ENCODE measurements at places on chromosomes 5 and 9.

DNA sequence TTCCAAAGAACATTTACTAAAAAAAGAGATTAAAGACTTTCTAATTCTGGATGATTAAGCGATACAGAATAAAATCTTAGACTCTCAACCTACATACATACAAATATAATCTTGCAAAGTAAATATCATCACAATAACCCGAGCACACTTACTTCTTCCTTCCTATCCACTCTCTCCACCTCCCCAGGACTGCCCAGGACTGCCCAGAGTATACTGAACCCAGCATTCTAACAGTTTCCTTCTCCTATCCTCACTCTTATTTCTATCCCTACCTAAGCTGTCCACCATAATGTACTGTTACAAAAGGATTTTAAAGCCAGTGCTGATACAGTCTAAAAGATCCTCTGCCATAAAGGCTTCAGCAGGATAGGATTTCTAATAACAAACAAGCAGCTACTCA, 413.3 kb upstream of the POU5F2 start:
- no peak for DNase-seq

- DNase-seq: no peak
Measured at GRCh38 chr9:124377551-124378406, 37.5 kb downstream of the PSMB7 start.

DNA sequence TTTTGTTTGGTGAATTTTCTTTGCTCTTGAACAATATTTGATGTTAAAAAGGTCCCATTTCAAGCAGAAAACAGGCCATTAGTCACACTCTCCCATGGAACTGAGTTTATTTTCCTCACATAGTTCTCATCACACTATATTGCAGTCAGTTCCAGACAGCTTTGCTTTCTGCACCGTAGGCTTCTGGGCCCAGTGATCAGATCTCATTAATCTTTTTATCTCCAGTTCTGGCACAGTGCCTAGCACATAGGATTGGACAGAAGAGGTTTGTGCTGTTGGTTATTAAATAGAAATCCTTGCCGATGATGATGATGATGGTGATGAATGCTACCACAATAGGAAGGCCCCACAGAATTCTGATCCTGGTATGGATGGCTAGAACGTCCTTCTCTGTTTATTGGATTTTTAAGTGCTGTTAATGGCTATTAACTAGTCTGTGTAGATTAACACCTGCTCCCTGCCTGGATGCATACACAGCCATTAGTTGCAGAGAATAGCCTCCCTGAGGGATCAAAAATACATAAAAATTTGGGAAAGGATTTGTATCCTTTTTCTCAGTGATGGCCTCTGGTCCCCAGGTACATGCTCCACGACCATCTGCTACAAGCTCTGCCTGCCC, 52.0 kb upstream of the NTRK2 start:
- no peak for DNase-seq

GRCh38 chr5:29662876-29663275, 1530.6 kb upstream of the CDH6 start:
- no peak for DNase-seq

GRCh38 chr5:159669559-159669958, 246.7 kb upstream of the ADRA1B start:
- DNase-seq: no peak

DNA sequence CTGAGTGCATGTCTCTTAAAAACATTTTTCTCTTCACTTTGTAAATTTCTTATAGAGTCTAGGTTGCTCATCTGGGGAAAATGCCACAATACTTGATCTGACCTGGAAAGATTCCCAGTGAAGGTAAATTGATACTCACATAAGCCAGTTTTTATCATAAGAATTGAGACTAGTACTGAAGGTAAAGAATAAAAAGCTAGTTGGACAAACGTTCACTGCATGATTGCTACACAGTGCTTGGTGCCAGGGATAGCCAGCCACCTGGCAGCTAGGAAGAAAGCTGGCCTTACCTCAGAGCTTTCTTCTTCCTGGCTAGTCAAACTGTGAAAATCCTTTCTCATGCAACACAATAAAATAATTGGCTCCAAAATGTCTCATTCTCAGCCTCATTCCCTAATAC, 77.1 kb downstream of the MUSK start:
- no peak for DNase-seq

- DNase-seq: no peak
Measured at GRCh38 chr5:157198277-157198986, 17.8 kb downstream of the ITK start.

- peak; percentile 55 for DNase-seq
Measured at GRCh38 chr5:132420706-132421272, 51.3 kb downstream of the SLC22A5 start.

DNA sequence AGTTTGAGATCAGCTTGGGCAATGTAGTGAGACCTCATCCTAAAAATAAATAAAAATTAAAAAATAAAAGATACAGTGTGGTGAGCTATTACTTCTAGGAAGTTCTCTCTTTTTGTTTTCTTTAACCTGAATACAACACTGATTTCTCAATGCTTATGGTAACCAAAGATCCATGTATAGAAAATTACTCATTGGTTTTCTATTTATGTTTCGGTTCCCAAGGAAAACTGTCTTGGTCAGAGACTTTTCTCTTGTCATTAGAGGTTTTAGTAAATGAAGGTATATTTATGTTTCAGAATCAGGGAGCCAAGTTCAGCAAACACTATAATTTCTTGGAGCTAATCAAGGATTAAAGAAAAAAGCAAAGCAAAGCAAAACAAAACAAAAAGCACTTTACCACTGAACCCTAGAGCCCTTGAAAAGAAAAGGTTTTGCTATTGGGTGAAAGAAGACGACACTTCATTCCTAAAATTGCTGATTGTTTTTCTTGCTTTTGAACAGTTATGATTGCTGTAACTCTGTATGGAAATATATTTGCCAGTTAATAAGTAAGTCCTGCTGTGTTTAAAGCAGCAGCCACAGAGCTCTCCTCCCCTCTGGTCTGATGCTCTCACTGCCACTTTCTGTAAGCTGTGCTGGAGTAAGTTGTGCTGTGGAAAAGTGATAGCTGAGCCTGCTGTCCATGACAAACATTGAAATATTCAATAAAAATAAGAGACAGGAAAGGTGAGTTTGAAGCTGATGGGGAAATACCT, 298.2 kb downstream of the CD180 start:
- no peak for DNase-seq

- DNase-seq: no peak
Measured at GRCh38 chr9:122115176-122116035, 22.3 kb upstream of the TTLL11 start.

DNA sequence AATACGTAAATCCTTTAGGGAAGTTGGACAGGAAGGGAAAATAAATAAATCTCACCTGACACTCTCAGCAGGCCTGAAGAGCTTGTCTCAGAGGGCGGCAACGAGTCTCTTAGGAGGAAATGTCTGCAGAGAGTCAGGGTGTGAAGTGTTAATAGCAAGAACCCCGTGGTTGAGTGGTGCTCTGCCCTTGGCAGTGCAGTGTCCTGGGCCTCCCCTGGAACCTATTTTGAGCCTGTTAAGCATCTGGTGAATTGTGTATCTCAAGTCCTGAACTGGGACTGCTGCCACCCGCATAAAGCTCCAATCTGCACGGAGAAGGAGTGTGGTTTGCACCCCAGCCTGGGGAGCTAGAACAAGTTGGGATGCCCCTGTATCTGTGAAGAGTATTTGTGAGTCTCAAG, 211.8 kb downstream of the GOLPH3 start:
- DNase-seq: no peak

GRCh38 chr9:72213906-72214305, 64.7 kb downstream of the GDA start:
- no peak for DNase-seq

DNA sequence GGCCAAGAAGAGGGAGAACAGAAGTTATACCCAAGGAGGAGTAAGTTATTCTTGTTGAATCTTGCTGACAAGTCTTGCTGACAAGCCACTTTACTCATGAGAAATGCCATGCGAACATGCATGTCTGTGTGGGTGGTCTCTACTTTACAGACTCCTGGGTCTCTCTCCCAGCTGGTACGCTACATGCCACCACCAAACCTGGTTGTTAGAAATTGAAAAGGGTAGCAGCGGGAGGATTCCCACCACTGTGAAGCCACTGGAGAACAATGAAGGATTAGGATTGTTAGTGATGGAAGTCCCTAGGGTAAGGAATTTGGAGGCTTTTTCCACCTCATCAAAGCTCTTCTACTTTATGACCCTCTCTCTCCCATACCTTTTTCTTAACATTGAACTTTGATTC, 53.6 kb upstream of the GABRB2 start:
- no peak for DNase-seq

DNA sequence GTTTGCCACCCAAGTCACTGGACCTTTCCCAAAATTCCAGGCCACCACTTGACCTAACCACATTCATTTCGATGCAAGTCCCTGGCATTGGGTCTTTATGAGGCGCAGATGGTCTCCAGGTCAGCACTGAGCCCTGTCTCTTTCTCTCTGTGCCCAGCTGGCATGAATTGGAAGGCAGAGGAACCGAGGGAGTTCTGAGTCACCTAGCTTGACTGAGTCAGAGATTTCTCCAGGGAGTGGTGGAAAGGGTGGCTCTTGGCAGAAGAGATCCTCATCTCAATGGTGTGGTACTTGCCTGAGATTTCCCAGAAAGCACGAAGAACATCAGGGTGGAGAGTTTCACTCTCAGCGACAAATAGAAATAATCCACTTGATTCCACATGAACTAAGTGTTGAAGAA, 43.8 kb downstream of the WDR36 start:
- DNase-seq: no peak

- no peak for DNase-seq
Measured at GRCh38 chr9:5671711-5672353, 42.9 kb downstream of the RIC1 start.

DNA sequence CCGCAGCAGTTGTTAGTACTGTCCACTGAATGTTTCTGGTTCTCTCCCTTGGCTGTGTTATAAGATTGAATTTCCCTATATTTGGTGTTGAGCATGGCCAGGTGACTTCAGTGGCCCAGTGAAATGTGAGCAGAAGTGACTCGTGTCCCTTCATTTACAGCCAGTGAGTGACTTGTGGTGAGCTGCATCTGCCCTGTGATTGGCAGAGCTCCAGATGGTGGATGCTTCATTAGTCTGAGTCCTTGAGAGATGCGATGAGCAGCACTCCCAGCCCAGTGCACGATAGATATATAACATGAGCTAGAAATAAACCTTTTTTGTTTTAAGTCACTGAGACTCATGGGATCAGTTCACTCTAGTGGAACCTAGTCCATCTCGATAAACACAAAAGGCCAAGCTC, 19.3 kb downstream of the PCSK5 start:
- no peak for DNase-seq

DNA sequence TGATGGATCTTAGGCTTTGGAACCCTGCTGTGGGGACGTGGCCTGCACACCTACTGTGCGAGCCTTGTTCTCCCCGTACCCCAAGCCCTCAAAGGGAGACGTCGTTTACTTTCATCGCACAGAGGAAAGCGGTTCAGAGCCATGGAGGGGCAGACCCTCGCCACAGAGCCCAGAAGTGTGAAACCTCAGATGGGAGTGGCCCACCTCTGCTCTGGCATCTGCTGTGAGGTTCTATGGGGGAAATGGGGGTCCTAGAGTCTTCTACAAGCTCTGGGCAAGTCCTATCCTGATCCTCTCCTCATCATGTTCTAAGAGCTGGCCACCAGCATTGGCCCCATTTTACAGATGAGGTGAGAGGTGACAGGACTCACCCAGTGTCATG, 3.7 kb upstream of the RNF44 start:
- no peak for DNase-seq

GRCh38 chr5:102583276-102584124, 84.7 kb upstream of the SLCO6A1 start:
- peak; percentile 69 for DNase-seq

DNA sequence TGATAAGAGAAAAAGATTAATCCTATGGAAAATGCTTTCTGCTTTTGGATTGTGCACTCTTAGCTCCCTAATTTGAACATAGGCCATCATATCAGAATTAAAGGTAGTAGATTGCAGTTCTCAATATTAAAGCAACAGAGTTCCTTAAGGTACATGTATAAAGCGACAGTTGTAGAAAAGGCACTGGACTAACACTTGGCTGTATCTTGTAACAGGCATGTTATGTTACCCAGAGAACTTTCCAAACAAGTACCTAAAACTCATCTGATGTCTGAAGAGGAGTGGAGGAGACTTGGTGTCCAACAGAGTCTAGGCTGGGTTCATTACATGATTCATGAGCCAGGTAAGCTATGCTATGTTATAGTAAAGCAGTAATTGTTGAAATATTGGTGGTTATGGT, 3.3 kb upstream of the SECISBP2 start:
- DNase-seq: no peak

DNA sequence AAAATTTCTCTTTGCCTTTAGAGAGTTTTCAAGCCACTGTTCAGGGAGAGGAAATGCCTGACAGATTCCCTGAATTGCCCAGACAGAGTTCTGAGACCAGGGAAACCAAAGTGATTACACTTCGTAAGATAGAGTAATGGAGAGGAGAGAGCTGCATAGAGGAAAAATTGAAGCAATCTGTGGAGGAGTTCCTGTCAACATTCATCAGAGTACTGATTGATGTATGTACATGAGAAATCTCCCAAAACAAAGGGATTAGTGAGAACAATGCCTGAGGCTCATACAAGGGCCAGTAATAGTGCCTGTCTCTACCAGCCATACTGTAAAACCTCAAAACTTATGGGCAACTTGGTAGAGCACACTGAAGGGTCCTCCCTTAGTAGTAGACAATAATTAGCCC, 79.0 kb upstream of the TRIM32 start:
- no peak for DNase-seq

DNA sequence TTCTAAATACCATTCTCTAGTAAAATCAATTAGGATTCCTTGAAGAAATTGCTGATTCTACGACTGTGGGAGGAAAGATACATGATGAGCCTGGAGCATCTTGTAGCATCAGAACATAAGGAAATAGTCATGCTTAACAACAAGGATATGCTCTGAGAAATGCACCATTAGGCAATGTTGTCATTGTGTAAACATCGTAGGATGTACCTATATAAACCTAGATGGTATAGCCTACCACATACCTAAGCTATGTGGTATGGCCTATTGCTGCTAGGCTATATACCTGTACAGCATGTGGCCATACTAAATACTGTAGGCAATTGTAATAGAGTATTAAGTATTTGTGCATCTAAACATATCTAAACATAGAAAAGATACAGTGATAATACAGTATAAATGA, 77.4 kb upstream of the VCAN start:
- DNase-seq: no peak

DNA sequence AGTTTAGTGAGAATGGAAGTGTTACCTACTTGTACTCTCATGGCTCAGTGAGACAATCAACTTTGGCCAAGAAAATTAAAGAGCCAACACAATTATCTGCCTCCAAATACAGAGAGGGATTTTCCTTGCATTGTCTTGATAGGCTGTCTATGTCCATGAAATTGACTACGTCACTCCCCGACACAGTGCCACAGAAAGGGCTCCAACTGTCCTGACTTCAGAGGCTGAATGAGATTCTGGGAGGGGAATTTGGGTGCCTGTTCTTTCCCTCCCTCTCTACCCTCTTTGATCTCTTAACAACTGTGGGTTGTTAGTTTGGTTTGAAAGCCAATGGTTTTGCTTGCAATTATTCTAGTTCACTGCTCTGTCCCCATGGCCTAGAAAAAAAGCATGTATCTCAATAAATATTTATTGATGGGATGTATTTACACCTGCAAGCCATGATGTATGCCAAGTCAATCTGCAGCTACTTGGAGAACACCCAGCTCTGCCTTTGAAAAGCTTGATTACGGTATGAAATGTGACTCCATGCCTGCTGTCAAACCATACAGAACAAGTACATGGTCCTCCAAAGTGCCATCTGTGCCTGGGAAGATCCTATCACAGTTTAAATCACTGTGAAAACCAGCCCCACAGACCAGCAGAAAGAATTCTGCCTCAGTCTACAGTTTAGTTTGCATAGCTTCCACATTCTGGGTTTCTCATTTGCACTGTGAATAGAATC, 37.3 kb downstream of the CAPSL start:
- DNase-seq: no peak

All from Kasumi-1 (cell line).